ENCODE measurements at places on chromosomes 4 and X.

DNA sequence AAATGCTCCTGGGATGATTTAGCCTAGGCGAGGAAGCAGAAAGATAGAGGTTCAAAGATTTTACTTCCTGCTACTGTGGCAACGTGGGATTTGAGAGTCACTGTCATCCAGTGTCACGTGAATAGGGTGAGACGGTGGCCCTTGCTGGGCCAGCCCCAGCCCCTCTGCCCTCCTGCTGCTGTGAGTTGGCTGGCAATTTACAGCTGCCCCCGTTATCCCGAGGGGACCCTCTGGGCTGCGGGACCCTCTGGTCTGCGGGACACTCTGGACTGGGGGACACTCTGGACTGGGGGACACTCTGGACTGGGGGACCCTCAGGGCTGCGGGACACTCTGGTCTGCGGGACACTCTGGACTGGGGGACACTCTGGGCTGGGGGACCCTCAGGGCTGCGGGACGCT, 765.4 kb downstream of the TRIML1 start:
- DNase-seq = no peak

DNA sequence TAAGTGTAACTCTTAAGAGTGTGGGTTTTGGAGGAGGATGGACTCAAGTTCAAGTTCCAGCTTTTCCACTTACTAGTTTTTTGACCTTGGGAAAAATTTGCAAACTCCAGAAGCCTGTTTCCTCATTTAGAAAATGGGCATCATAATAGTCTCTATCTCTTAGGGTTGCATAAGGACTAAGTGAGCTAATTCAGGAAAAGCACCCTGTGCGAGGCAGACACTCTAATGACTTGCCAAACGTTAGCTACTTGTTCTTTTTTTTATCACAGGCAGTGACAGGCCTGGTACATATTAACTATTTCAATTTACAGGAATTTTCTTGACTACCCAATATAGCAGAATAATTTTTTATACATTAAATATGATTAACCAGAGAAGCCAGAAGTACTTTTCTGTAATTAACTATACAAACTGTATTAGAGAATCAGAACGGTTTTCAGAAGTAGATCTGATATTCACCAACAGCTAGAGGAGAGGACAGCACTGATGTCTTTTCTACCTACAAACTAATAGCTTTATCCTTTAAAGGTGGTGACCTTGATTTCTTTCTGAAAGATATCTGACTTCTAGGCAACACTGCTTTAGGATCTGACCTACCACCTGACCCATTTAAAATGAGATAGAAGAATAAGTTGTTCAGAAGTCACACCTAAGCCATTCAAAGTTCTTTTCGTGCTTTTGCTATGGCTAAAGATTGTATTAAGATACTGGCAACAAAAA, 139.6 kb upstream of the HAND2 start:
- DNase-seq = no peak

DNA sequence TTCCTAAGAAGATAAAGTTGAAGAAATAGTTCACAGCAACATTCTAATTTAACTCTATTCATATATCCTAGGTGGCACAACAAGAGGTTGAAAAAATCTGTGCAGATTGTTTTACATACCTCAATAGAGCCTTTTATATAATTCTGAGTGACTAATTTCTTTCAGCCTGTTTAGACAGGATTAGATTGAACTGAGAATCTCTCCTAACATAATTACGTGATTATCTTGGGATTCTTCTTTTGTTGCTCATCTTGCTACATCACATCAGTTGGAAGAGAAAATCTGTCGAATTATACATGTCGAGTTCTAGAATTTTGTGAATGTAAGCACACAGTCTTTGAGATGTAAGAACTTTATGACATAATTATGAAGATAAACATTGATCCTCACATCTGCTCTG, 1873.7 kb upstream of the IGFBP7 start:
- no peak for DNase-seq

DNA sequence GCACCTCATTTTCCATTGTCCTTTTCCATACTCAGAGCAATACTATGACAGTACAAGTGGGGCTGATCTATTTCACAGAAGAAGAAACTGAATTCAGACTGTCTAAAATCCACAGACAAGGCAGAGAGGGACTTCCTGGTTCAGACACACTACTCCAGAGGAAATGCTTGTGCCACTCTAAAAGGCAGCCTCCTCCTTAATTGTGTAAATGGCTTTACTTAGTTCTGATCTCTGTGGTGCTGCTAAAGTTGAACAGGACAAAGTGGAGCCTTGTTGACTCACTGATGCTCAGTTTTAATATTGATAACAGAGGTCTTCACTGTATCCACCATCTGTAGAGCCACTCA, 122.4 kb downstream of the KIT start:
- no peak for DNase-seq

DNA sequence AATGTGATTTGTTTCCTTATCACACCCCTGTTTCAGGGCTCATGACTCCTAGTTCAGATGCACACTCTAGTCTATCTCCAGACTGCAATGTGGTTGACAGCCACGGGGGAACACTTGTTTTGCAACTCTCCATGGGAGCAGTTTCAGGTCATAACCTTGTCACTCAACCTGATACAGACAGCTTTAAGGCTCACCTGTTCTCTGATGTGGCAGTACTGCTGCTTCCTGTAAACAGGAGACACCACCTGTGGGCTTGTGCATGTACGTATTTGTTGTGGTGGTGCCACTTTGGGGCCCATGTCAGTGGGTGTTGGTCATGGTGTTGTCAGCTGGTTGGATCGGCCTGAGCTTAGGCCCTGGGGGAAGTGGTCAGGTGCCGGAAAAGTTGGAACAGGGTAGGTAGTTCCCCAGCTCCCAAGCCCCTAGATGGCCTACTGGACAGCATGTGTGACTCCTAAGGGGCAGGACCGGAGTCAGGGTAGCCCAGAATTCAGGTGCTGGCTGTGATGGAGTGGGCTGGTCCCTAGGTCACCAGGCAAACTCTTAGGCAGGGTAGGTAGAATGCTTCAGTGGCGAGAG, 46.2 kb downstream of the FAM9B start:
- no peak for DNase-seq

All from amniotic epithelial cell (primary cell).